ENCODE measurements at places on chromosomes 16 and 17.
A peak's percentile ranks its signal among the peaks of the same experiment; 100 is the strongest.

DNA sequence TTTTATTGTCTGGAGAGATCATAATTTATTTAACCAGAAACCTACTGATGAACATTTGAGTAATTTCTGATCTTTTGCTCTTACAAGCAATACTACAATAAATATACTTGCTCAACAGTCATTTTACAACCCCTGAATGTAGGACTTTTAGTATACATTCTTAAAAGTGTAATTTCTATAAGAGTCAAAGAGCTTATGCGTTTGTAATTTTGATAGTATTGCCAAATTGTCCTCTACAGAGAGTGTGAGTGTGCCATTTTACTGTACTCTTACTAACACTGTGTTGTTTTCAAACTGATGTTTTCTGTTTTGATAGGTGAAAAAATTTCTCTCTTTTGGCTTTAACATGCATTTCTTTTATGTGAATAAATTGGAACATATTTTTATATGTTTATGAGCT lies 139.1 kb downstream of the FTO start:
- no peak for DNase-seq

GRCh38 chr17:43860077-43860725 lies 13.2 kb downstream of the CD300LG start:
- DNase-seq, result no peak

DNA sequence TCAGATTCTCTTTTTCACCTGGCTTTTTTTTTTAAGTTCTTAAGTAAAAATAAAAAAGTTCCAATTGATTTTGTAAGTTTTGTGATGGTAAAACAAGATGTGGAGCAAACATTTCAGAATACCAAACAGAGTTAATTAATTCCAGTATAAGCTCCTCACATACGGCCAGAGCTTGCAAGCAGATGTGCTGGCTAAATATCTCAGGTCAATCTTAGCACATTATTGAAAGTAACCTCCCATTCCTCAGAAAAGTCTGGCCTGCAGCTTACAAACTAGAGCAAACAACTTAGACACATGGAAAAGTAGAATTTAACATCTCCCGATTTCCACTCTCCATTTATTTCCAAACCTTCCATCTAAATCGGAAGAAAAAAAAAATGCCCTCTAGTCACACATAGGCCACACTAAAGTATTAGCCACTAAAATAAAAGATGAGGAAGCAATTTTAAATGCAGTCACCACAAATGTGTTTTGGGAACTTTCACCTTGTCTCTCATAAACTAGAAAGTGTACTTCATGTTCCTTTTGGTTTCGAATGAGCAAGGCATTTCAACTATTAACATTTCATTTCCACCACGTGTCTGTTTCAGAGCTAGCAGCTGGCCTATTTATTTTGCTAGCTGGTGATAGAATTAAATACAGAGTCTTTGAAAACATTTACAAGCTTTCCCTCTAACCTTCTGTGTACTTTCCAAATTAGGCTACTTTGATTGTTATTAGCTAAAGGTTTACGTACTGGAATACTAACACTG lies 143.3 kb downstream of the STX8 start:
- peak; percentile 65 for DNase-seq

DNA sequence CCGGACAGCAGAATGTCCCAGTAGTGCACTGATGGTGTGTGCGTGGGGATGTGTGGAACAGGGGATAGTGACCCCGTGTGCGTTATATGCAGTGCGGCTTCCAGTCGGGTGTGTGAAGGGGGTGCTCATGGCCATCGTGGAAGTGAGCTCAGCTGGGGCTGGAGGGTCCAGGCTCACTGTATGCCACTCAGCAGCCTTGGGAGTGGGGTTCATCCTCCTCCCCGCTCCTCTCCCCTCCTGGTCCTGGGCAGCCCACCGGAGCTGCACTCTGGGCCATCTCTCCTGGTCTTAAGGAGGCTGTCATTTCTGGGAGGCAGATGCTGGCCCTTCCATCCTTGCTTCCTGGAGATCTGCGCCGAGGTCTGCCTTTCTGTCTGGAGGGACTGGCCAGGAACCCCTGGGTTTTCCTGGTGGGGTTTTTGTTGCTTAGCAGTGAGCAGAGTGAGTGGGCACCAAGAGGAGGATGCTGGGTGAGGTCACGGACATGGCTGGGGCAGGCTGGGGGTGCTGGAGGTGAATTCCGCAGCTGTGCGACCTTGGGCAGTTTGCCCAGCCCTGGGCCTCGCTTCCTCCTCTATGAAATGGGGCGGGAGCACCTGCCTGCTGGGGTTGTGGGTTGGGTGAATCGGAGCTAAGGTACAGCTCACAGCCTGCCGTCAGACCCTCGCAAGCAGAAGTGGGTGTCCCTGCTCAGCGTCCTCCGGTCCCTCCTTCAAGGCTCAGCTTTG lies 164.1 kb downstream of the SEC14L1 start:
- no peak for DNase-seq

GRCh38 chr17:3771140-3771539 lies 29.8 kb downstream of the ITGAE start:
- no peak for DNase-seq

DNA sequence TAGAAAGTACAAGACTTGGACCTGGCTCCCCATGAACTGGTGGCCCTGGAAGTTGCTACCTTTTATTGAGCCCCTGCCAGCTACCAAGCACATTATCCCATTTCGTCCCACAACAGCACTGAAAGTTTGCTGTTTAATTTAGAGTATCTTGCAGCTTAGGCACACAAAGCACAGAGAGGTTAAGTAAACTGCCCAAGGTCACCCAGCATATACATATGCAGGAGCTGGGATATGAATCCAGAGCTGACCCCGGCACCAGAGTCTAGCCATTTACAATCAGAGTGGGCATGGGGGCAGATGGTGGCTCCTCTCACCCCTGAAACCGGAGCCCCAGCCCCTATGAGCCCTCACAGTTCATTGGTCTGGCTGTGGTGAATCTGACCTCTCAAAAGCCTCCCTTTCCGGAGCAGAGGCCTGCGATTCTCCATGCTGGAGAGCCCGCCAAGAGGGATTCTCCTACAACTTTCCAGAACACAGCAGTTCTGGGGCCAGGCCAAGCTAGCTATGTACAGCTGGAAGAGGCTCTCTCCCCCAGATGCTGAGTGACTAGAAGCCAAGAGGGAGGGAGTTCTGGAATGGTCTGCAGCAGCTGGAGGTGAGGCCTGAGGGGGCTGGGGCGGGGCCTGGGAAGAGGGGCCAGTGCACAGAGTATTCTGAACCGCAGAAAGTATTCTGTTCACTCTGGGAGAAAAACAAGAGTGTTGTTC lies 58.3 kb downstream of the SREBF1 start:
- peak; percentile 55 for DNase-seq

DNA sequence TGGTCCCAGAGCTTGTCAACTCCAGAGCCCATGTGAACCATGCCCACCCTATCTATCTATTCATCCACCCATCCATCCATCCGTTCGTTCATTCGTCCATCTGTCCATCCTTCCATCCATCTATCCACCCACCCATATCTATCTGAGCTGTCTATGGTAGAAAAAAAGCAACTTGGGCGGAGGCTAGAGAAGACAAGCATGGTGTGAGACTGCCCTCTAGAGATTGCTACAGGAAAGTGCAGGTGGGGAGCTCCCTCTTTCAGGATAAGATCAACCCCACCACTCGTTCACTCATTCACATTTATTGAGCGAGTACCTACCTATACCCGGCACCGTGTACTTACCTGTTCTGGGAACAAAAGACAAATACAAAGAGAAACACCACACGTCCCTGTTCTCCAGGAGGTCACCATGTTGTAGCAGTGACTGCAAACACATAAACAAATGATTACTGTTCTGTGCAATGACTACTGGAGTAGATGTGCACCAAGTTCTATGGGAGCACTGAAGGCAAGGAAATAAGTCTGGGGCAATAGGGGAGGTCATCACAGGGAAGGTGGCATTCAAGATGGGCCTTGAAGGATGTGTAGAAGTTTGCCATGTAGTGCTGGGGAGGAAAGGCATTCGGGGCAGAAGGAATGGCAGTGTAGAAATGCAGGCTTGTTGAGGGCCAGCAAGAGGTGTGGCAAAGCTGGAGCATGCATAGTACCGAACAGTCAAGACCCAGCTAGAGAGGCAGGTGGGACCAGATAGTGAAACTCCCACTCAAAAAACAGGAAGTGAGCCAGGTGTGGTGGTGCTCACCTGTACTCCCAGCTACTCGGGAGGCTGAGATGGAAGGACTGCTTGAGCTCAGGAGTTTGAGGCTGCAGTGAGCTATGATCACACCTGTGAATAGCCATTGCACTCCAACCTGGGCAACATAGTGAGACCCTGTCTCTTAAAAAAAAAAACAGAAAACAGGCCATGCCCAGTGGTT lies 13.4 kb upstream of the ATP5MC1 start:
- DNase-seq, result peak; percentile 67

- peak; percentile 81 for DNase-seq
Measured at GRCh38 chr17:50550661-50551432, 3.9 kb downstream of the SPATA20 start.

- DNase-seq, result no peak
Measured at GRCh38 chr17:27488231-27488630, 32.0 kb downstream of the KSR1 start.

Data from astrocyte of the spinal cord (primary cell).